Eye (tissue), 1 donor: ENCODE measurements at places on chromosomes 6 and 20.
A peak's percentile ranks its signal among the peaks of the same experiment; 100 is the strongest.

- DNase-seq = peak; percentile 64
These were observed 42.4 kb downstream of the PTCHD4 start for GRCh38 chr6:48068278-48069251.

DNA sequence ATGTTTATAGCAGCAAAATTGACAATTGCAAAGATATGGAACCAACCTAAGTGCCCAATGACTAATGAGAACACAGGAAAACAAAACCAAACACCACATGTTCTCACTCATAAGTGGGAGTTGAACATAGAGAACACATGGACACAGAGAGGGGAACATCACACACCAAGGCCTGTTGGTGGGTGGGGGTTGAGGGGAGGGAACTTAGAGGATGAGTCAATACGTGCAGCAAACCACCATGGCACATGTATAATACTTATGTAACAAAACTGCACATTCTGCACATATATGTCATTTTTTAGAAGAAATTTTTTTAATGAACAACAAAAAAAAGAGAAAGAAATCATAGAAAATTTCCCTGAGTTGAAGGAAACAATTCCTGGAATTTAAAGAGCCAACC, 3.9 kb downstream of the EPM2A start:
- peak; percentile 3 for DNase-seq

- DNase-seq = peak; percentile 74
These were observed at the start of gene SLC35D3 for GRCh38 chr6:136921936-136922684. Gene SLC35D3, plus strand, starts transcription at chr6:136922301. Its CDS starts 128 bp downstream, at chr6:136922429.

DNA sequence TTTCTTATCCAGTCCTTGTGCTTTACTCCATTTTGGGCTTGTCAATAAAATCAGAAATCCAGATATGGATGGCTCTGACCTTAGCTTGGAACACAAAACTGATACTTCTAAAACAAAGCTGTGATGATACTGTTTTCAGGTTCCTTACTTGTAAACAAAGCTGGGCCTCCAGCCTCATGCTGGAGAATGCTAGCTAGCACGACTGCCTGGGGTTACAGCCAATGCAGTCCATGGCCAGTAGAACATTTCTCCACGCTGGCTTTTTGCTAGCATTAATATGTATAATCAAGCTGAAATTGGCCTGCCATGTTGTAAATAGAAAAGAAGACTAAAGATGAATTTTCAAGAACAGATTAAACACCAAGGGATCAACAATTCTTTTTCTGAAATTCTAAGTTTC, 63.9 kb downstream of the MTHFD1L start:
- no peak for DNase-seq

- peak; percentile 79 for DNase-seq
These were observed 970 bp downstream of the BLTP3A start for GRCh38 chr6:34792605-34793500.

DNA sequence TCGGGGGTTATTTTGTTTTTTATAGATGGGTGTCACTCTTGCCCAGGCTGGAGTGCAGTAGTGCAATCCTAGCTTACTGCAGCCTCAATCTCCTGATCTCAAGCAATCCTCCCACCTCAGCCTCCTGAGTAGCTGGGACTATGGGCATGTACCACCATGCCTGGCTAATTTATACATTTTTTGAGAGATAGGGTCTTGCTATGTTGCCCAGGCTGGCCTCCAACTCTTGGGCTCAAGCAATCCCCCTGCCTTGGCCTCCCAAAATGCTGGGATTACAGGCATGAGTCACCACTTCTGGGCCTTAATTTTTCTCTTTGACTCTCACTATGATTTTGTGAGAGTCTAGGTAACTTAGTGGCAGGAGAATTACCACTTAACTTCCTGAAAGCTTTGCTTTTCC, 23.3 kb downstream of the AKAP12 start:
- no peak for DNase-seq

- no peak for DNase-seq
These were observed 30.3 kb upstream of the NXT1 start for GRCh38 chr20:23320317-23320716.

GRCh38 chr20:4053071-4053919, 37.9 kb upstream of the RNF24 start:
- DNase-seq = no peak

- no peak for DNase-seq
These were observed 20.7 kb downstream of the METTL24 start for GRCh38 chr6:110337486-110337885.

GRCh38 chr20:44527716-44528199, 5.9 kb upstream of the SERINC3 start:
- no peak for DNase-seq

GRCh38 chr6:6560909-6561308, 27.6 kb upstream of the LY86 start:
- DNase-seq = no peak

GRCh38 chr20:33900521-33901131, 89.5 kb downstream of the CHMP4B start:
- DNase-seq = peak; percentile 45

DNA sequence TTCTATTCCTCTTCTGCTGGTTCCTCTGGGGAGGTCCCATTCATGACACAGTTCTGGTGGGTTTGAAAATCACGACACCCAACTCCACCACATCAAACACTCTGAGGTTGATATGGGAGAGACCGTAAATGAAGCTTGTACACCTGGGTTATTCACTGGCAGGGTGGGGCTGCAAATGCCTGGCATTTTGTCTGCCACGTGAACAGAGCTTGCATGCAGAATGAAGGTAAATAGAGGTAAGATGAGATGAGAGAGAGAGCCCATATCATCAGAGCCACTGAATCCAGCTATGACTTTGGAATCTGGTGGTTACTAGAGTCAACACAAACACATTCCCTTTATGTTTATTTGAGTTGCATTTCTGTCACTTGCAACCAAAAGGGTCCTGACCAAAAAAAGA, 97.4 kb downstream of the BANF2 start:
- no peak for DNase-seq

GRCh38 chr20:39913274-39913673, 775.8 kb downstream of the MAFB start:
- DNase-seq = no peak

DNA sequence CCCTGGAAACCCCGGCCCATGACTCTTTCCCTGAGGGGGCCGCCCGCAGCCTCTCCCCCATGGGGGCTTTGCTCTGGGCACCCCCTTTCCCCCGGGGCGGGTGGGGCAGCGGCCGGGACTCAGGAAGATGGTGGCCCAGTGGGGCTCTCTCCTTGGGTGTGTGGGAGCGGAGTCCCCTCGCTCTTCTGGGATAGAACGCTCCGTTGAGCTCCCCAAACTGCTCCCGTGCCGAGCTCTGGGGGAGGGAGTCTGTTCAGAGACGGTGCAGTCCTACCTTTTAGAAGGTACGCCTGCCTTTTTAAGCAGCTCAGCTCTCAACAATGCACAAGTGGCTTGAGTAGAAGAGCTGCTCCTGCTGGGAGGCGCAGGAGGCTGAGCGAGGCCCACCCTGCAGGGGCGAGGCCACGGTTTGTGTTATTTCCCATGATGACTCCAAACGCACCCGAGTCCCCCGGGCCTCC, 21.7 kb upstream of the BHLHE23 start:
- peak; percentile 37 for DNase-seq

DNA sequence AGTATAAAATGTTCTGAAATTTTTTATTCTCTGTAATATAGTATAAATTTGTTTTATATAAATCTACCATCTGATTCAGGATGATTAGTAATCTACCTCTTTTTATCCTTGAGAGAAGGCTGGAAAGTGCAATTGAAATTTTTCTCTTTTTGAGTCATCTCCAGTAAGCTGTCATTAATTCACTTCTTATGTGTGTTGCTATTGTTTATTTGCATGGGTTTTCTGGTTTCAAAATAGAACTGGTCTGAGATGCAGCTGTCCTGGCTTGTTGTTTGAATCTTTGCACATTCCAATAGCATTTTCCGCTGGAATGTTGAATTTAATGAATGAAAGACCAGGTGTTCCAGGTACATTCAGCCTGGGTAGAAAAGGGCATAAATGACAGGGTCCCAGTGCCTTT, 24.3 kb upstream of the TAB2 start:
- no peak for DNase-seq

- DNase-seq = no peak
These were observed 261.4 kb upstream of the PRDM1 start for GRCh38 chr6:105824732-105825131.
